Activated naive CD4-positive, alpha-beta T cell treated with anti-CD3 and anti-CD28 coated beads for 36 hours (primary cell): ENCODE measurements at places on chromosomes 1 and 21. TPM values are rescaled to one million over a fixed set of nuclear protein-coding genes. Genes with fewer than 3 reads are reported as not detected.

- H3K36me3 ChIP-seq: no peaks in the 10 kb centered on the region
- H3K27me3 ChIP-seq: no peaks in the 10 kb centered on the region
- no peak overlapping the region for H3K4me3 ChIP-seq
- no peak for DNase-seq
- no peak overlapping the region for H3K27ac ChIP-seq
These were observed 130.2 kb upstream of the ATP1B1 start for GRCh38 chr1:168976267-168976666.

DNA sequence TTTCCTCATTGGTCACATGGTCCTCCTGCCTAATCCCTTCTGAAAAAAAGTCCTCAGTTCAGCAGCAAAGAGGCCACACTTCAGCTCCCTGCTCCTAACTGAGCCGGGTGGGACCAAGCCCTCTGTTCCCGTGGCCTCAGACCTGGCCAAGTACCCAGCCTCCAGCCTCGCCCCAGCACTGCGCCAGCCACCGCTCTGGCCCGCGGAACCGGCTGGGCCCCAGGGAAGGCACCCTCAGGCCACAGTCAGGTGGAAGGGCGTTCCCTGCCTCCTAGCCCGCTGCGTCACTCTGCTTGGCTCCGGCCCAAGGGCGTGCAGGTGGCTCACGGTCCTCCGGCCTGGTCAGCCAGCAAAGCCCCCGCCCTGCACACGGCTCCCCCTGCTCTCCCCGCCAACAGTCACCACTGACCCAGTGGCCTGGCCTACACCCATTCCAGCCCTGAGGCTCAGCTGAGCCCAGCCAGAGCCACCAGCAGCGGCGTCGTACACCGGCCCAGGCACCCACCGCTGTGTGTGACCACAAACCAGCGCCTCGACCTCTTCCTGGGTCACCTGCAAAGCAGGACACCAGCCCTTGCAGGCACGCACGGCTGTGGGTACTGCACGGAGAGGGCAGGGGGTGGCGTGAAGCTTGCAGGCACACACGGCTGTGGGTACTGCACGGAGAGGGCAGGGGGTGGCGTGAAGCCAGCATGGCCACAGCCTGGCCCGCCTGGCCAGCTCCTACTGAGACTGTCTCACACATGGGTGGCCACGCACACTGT, 19.4 kb downstream of the NADK start:
- DNase-seq: no peak
- H3K27ac ChIP-seq: no peak overlapping the region
- no peak overlapping the region for H3K4me3 ChIP-seq
- peaks cover 15% of the 10 kb centered on the region for H3K36me3 ChIP-seq

- no peaks in the 10 kb centered on the region for H3K36me3 ChIP-seq
- no peak overlapping the region for H3K4me3 ChIP-seq
- no peaks in the 10 kb centered on the region for H3K4me1 ChIP-seq
- H3K27me3 ChIP-seq: peaks cover 6% of the 10 kb centered on the region
These were observed 36.0 kb upstream of the DHCR24 start for GRCh38 chr1:54922921-54923421.

CDKN2C gene
- total RNA-seq: 14.4 TPM

DNA sequence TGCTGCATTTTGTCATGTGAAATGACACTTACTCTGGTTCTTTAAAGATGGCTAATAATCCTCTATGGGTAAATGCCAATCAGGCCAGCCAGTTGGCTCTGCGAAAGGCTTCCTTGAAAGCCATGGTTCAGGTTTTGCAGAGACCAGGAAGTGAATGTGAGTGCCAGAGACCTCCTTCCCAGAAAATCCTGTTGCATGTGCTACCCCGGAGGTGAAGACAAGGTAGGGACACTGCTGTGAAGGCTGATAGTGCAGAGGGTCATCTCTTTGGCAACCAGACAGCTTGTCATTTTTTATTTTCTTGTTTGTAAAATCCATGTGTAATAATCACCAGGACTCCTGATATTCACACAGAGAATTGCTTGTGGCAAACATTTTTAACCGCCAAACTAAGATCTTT, 18.7 kb downstream of the LRRC8D start:
- H3K4me1 ChIP-seq: peaks cover 13% of the 10 kb centered on the region
- no peak overlapping the region for H3K4me3 ChIP-seq
- no peak for DNase-seq
- no peaks in the 10 kb centered on the region for H3K27me3 ChIP-seq
- H3K36me3 ChIP-seq: peaks cover 2% of the 10 kb centered on the region
- no peak overlapping the region for H3K27ac ChIP-seq

GRCh38 chr1:200873671-200874397, 1.1 kb downstream of the GPR25 start:
- peaks cover 28% of the 10 kb centered on the region for H3K4me1 ChIP-seq
- no peak overlapping the region for H3K27ac ChIP-seq
- H3K36me3 ChIP-seq: no peaks in the 10 kb centered on the region
- H3K4me3 ChIP-seq: peak overlapping the region; percentile 23
- H3K27me3 ChIP-seq: peaks cover 41% of the 10 kb centered on the region

SLAMF9 gene
- total RNA-seq: not detected

DNA sequence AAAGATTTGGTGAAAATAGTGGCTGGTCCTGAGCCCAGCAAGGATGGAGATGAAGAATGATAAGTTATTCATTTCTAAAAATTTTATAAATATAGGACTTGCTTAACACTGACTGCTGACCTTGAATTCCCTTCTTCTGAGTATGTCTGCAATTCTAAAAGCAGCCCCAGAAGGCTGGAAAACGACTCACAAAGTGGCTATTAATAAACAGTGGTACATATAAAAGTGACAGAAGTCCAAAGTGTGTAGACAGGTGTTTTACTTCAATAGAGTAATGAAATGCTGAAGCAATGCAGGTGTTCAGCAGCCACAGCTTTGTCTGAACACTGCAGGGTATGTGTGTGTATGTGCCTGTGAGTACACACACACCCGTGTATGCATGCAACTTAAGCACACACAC, 219.0 kb upstream of the NRIP1 start:
- no peak for DNase-seq
- no peaks in the 10 kb centered on the region for H3K36me3 ChIP-seq
- no peak overlapping the region for H3K27ac ChIP-seq
- no peaks in the 10 kb centered on the region for H3K4me1 ChIP-seq

PLEKHO1 gene
- 4.4 TPM for total RNA-seq

GRCh38 chr1:105730701-105731100, 1325.8 kb upstream of the PRMT6 start:
- H3K27me3 ChIP-seq: no peaks in the 10 kb centered on the region
- no peak overlapping the region for H3K27ac ChIP-seq
- H3K4me1 ChIP-seq: no peaks in the 10 kb centered on the region

DNA sequence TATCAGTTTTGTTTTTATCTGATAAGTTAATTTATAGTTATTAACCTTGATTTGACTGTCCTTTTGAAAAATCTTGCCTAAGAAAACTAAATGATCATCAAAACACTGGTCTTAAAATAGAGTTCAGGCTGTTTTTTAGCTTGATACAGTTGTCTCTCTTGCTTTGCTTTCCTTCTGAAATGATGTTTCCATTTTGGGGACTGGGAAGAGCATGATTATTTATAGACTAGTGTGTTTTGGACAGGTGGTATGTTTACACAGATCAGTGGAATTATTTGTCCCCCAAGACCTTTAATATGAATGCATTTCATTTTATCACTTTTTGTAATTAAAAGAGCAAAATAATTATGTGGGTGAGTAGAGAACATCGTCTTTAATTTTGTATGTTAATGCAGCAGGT, 90.8 kb downstream of the XPR1 start:
- H3K36me3 ChIP-seq: peaks cover 19% of the 10 kb centered on the region
- no peaks in the 10 kb centered on the region for H3K27me3 ChIP-seq
- H3K27ac ChIP-seq: no peak overlapping the region

DNA sequence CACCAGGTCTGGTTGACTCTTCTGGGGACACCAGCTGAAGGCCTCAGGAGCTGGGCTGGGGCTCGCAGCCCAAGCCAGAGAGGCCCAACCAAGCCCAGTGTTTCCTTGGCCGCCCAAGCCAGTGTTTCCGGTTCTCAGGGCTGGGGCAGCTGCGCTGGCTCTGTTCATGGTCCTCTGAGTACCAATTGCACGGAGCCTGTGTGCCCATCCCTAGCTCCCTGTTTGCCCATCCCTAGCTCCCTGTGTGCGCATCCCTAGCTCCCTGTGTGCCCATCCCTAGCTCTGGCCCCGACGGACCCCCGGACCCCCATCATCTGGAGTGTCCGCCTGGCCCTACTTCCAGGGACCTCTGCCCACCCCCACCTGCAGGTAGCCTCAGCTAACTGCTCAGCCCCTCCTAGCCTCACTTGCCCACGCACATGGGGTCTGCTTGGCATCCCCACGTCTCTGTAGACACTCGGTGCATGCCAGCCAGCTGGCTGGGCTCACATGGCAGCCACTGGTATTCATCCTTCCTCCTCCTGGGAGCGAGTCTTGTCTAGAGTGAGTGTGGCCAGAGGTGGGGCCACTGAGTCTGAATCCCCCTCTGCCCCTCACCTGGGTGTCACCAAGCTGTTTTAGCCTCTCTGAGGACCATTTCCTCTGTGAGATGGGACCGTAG, 64.0 kb downstream of the WNT9A start:
- H3K27ac ChIP-seq: no peak overlapping the region
- H3K27me3 ChIP-seq: no peaks in the 10 kb centered on the region
- no peak for DNase-seq
- peaks cover 28% of the 10 kb centered on the region for H3K4me1 ChIP-seq

GRCh38 chr1:182061594-182061993, at the start of gene ZNF648:
TSS of gene ZNF648 (minus strand) at chr1:182061712. CDS start at chr1:182058010, 3,702 bp downstream.
- no peak within 1 kb of the TSS for H3K4me3 ChIP-seq
- no peak within 1 kb of the TSS for H3K27ac ChIP-seq
- peaks cover under 1% of the 10 kb centered on the region for H3K4me1 ChIP-seq
- no peaks in the 10 kb centered on the region for H3K36me3 ChIP-seq

DNA sequence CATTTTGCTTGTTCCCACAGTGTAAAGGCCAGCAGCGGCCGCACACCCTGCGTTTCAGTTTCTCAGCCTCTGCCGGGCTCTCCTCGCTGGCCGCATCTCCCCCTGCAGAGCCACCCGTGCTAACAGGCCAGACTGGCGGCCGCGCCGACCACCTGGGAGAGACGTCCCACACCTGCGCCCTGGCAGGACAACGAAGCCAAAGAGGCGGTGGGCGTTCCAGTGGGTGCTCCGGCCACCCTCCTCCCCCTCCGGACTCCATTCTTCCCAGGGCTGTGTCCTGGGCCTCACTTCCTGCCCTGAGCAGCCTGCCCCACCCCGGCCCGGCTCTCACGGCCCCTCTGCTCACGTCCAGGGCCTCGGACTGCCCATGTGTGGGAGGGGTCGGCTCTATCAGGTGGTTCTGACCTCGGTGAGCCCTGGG, 31.9 kb upstream of the SLC19A1 start:
- no peaks in the 10 kb centered on the region for H3K36me3 ChIP-seq
- no peaks in the 10 kb centered on the region for H3K27me3 ChIP-seq
- no peaks in the 10 kb centered on the region for H3K4me1 ChIP-seq

DNA sequence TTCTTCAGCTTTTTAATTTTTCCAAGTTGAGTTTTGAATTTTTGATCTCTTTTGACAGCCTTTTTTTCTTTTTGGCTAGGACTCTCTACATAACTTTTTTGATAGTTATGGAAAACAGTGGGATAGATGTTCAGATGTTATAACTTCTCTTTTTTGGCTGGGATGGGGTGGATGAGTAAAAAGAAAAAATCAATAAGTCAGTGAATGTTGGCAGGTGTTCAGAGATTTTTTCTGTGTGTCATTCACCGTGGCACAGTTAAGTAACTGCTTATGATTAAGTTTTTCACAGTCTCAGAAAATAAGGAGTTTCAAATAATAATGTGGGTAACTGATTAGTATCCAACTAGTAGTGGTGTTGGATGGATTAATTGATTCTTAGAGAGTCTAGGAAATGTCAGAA, 24.0 kb downstream of the HS2ST1 start:
- no peak overlapping the region for H3K27ac ChIP-seq
- no peak for DNase-seq
- no peaks in the 10 kb centered on the region for H3K27me3 ChIP-seq
- no peaks in the 10 kb centered on the region for H3K36me3 ChIP-seq

- no peak overlapping the region for H3K27ac ChIP-seq
- H3K36me3 ChIP-seq: peaks cover 52% of the 10 kb centered on the region
- no peak overlapping the region for H3K4me3 ChIP-seq
- DNase-seq: no peak
- H3K4me1 ChIP-seq: no peaks in the 10 kb centered on the region
- H3K27me3 ChIP-seq: no peaks in the 10 kb centered on the region
These were observed 267.7 kb downstream of the AKT3 start for GRCh38 chr1:243582326-243582725.
